ENCODE measurements at places on chromosomes 2 and 18.

GRCh38 chr2:19916385-19916950, 14.7 kb upstream of the TTC32 start:
- no peak for DNase-seq

GRCh38 chr18:54828986-54829385, 709 bp downstream of the RAB27B start:
- no peak for DNase-seq

GRCh38 chr18:27825689-27826088, 351.2 kb downstream of the CDH2 start:
- DNase-seq = no peak

GRCh38 chr18:52190631-52191030, 149.4 kb upstream of the DCC start:
- no peak for DNase-seq

GRCh38 chr2:38187541-38188011, 111.6 kb upstream of the CYP1B1 start:
- DNase-seq = no peak

DNA sequence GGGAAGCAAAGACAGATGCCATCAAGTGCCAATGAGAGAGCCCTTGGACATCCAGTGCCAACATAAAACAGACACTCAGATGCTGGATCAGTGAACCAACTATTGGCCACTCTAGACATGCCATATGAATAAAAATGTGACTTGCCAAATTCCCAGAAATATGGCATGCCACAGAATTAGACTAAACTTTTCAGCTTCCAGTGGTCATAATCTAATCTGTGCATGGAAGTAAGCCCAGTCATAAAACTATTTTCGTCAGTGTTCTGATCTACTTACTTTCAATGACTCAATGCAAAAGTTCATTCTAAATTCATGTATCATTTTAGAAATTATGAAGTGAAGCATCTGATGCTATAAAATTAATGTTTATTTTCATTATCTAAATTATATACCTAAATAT, 1506.2 kb upstream of the NXPH2 start:
- no peak for DNase-seq

DNA sequence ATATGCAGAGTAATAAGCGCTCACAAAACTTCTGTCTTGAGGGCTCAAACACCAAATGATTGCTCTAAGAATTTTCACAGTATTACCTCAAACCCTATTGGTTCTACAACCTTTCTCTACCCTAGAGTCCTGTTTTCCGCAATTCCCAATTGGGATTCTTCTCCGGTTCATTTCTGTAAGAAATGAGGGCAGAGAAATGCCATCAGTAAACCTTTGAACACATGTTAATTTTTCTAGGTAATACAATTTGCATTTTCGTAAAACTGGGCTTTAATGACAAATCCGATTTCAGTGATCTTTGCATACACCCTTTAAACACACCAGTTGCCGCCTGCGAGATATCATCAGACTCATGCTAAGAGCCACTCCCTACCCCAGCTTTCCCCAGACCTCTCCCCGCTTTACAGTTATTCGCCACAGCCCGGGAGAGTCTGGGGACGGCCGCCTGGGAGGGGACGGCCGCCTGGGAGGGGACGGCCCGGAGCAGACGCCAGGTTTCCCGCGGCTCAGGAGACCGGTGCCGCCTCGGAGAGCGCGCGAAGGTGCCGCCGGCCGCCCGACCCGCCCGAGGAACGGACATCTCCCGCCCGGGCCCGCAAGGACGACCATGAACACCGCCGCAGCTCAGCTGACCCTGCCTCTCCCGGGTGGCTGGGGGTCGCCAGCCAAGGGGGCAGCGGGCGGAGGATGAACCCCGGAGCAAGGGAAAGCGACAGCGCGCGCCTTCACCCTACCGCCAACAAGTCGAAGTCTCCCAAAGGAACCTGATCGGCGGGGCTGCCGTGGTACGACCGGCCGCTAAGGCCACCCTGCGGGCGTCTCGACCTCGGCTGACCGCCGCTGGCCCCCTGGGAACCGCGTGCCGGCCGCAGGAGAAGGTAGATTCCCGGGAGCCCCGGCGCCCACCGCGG, 463 bp downstream of the SMC6 start:
- no peak for DNase-seq

GRCh38 chr2:136322428-136322827, 204.5 kb upstream of the CXCR4 start:
- DNase-seq = no peak

DNA sequence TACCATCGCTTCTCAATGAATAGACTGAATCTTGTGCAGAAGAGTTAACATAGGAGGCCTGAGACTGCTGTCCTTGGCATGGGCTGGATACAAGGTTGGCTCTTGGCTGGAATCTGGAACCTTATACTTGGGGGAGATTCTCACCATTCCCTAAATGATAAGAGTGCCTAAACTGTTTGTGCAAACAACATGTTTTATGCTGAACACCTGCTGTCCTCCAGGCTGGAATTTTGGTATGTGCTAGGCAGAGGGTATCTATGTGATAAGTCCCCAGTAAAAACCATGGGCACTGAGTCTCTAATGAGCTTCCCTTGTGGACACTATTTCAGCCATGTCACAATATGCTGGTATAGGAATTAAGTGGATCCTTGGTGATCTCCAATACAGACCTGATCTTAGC, 12.8 kb downstream of the PGAP1 start:
- DNase-seq = no peak

DNA sequence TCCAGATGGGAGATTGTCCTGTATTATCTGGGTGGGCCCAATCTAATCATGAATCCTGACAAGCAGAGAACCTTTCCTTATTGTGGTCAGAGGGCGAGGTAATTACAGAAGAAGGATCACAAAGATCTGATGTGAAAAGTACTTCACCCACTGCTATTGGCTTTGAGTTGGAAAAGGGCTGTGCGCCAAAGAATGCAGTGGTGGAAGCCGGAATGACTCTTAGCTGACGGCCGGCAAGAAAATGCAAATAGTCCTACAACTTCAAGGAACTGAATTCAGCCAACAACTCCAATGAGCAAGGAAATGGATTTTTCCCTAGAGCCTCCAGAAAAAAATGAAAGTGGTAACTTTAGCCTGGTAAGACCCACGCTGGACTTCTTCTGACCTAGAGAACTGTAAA, 67.3 kb downstream of the CTNNA2 start:
- DNase-seq = no peak

GRCh38 chr2:241636182-241637017, 558 bp downstream of the THAP4 start:
- DNase-seq = no peak

All from activated CD4-positive, alpha-beta T cell treated with anti-CD3 and anti-CD28 coated beads, Interleukin-2, amount 50 U/mL, for 24 hours (primary cell).